ENCODE measurements at places on chromosomes 4 and X. TPM values are rescaled to one million over a fixed set of nuclear protein-coding genes. Genes with fewer than 3 reads are reported as not detected.
A peak's percentile ranks its signal among the peaks of the same experiment; 100 is the strongest.

DNA sequence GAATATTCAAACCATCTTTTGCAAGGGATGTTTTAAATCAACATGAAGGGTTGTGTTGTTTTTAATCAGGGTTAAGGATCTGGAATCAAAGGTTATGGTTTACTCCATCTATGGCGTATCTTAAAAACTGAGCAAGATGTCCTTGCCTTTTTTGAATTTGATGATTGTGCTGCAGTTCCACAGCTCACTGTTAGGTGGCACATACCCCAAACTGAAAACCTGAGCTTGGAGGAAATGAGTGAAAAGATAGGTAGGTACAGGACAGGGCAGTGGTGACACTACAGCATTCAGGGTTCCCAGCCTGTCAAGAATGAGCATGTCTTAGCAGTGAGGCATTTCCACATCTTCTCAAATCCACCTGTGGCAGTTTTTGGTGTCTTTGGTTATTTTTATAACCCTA lies 13.1 kb upstream of the EOLA1 start:
- peak; percentile 50 for DNase-seq

DNA sequence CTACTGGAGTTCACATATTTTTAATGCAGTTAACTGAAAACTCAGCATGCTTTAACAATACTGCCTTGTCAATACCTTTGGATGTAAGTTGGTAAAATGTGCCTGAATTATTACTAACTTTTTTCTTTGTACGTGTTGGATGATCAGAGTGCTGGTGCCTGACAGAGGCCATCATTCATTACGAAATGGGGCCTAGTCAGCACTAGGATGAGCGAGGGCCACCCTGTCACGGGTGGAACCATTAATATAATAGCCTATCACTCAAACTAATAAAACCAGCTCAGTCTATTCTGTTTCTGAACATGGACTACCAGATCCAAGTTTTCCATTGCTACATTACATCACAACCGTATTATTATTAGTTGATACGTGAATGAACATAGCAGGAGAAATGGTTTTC lies 501.7 kb upstream of the TENM3 start:
- DNase-seq, result no peak

DNA sequence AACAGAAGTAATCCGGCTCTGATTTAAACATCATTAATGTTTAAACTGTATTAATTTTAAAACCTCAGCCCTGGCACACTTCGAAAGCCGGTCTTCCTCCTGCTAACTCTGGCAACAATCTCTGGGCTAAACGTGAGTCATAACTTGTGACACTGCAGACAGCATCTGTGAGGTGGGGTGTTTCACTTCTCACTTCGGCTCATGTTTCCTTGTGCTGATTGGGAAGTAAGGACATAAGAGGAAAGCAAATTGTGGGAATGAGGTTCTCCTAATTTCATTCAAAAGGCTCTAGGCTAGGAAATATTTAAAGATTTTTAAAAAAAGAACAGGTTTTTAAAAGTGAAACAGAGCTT lies 139.9 kb upstream of the USP9X start:
- DNase-seq, result no peak

The PPEF1 gene
- not detected for total RNA-seq
